Activated T-helper 2 cell treated with anti-CD3 and anti-CD28 coated beads, Interferon-gamma antibody, Interleukin-2, Interleukin-4, amounts not matched to agents 10 μg/mL and 5 μg/mL and 100 μg/mL, durations not matched to agents 14 hours and 24 hours and 36 hours (primary cell): ENCODE measurements at places on chromosomes 12 and 14. TPM values are rescaled to one million over a fixed set of nuclear protein-coding genes. Genes with fewer than 3 reads are reported as not detected.

DNA sequence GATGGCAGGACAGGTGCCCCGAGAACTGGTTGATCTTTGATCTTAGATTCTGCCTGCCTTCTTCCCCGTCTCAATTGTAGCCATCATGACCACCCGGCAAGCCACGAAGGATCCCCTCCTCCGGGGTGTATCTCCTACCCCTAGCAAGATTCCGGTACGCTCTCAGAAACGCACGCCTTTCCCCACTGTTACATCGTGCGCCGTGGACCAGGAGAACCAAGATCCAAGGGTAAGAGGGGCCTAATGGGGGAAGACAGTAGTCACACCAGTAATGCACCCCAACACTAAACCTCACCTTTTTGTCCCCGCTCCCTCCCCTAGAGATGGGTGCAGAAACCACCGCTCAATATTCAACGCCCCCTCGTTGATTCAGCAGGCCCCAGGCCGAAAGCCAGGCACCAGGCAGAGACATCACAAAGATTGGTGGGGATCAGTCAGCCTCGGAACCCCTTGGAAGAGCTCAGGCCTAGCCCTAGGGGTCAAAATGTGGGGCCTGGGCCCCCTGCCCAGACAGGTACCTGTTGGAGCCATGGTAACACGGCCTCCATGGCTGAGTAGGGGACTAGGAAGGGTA, 556 bp downstream of the TROAP start:
- no peak for DNase-seq

GRCh38 chr14:68574906-68575305, 218.0 kb downstream of the ZFP36L1 start:
- no peak for DNase-seq

Gene APOLD1
- 5.3 and 6.0 TPM in 2 replicates for total RNA-seq

- no peak for DNase-seq
Observed at GRCh38 chr12:1429980-1430379, 164.4 kb downstream of the FBXL14 start.

GRCh38 chr12:106774808-106775524, 484 bp downstream of the RIC8B start:
- DNase-seq = peak; percentile 15

Gene TMEM30B
- total RNA-seq = 0.46 and 0.66 TPM in 2 replicates

Gene STXBP6
- not detected in 2 replicates for total RNA-seq

DNA sequence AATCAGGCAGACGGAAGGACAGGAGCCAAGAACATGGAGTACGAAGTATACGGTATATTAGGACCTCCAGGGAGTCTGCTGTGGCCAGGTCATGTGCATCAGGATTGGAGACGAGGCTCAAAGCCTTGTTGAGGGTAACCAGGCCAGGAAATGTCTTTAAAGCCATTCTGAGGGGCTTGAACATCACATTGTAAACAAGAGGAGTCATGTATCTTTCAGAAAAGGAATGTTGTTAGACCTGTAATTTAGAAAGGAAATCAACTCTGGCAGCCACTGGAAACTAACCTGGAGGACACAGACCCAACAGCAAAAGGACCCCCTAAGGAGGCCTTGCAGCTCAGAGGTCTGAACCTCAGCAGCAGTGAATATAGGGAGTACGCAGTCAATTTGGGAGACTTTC, 7.5 kb downstream of the MAP3K9 start:
- no peak for DNase-seq

GRCh38 chr14:33979613-33980276, 28.9 kb upstream of the EGLN3 start:
- no peak for DNase-seq

DNA sequence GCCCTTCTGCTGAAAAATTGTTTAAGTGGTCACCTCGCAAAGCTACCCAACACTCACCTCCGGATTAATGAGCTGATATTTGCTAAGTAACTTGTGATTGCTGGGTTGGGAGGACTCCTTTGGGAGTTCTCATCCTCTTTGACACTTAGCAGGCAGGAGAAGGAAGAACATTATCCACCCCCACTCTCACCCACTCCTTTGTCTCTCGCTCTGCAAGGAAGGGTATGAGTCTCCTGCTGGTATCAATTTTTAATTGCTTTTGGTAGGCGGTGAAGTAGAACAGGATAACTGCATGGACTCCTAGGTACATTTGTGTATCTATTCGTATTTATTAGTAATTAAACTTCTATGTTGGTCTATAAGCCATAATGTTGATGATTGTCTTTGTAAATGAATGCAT, 6.9 kb upstream of the ABHD12B start:
- no peak for DNase-seq

Gene WNK1
- 146 and 157 TPM in 2 replicates for total RNA-seq

DNA sequence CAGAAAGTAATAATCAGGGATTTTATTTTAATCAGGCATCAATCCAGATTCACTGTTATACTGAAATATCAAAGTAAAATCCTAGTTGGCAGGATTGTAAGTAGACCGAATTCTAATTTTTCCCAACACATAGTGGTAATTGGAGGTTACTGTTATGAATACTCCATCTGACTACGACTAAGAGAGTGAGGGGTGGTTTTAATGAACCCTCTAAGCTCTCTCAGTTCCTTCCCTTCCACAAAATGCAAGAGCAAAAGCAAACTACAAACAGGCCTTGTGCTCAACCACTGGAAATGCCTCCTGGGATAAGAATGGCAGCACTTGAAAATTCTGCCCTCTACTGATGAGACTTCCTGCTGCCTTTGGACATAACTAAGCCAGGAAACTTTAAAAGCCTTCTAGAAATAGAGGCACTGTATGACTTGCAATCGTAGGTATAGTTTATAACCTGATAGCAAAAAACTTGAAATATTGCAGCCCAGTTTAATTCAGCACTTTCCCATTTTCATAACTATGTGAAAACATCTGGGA, 184.8 kb downstream of the SLC16A7 start:
- DNase-seq = no peak

Gene MYH7
- total RNA-seq = 0.02 TPM in 1 of 2 replicates, not detected in the other

- no peak for DNase-seq
Observed at GRCh38 chr12:65098364-65098763, 22.7 kb downstream of the WIF1 start.

Gene CCDC177
- 0.05 TPM in 1 of 2 replicates, not detected in the other for total RNA-seq

GRCh38 chr12:131063960-131064359, 110.3 kb downstream of the ADGRD1 start:
- DNase-seq = no peak

GRCh38 chr12:98090731-98091130, 424.7 kb upstream of the TMPO start:
- no peak for DNase-seq

Gene FLVCR2
- 3.2 and 5.9 TPM in 2 replicates for total RNA-seq

Gene SIX1
- total RNA-seq = 0.30 and 0.48 TPM in 2 replicates

Gene FBLN5
- total RNA-seq = 6.2 and 6.4 TPM in 2 replicates

DNA sequence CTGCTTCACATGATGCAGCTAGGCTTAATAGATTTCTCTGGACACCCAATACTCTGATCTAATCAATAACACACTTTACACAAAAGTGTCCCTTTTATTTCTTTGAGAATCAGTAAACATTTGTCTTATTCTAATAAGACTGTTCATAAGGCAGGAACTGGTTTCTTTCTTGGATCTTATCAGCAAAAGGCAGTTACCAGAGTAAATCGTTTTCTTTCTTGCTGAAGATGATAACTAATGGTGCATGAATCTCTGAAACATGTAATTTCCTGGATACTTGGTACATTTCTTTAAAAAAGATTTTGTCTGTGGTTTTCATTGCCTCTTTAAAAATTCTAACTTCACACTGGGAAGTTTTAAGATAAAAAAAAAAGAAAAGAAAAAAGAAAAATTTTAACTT, 39.6 kb downstream of the WIF1 start:
- DNase-seq = no peak

- no peak for DNase-seq
Observed at GRCh38 chr12:52416795-52417194, 10.7 kb upstream of the KRT82 start.

DNA sequence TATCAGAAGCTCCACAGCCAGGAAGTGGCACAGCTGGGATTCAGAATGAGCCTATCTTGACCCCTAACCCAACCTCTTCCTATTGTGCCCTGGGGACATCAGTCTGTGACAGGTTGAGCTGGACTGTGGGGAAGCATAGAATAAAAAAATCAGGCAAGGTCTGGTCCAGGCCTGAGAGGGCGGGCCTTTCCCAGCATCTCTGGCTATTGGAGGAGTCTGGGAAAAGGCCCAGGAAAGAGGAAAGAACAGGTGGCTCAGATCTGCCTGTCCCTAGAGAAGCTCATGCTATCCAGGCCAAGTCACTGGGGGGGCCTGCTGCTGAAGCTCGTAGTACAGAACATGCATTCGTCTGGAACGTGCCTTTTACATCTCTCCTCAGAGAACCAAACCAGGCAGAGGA, 100.5 kb downstream of the PPM1H start:
- DNase-seq = no peak

GRCh38 chr14:90274808-90275457, 18.6 kb downstream of the PSMC1 start:
- no peak for DNase-seq

DNA sequence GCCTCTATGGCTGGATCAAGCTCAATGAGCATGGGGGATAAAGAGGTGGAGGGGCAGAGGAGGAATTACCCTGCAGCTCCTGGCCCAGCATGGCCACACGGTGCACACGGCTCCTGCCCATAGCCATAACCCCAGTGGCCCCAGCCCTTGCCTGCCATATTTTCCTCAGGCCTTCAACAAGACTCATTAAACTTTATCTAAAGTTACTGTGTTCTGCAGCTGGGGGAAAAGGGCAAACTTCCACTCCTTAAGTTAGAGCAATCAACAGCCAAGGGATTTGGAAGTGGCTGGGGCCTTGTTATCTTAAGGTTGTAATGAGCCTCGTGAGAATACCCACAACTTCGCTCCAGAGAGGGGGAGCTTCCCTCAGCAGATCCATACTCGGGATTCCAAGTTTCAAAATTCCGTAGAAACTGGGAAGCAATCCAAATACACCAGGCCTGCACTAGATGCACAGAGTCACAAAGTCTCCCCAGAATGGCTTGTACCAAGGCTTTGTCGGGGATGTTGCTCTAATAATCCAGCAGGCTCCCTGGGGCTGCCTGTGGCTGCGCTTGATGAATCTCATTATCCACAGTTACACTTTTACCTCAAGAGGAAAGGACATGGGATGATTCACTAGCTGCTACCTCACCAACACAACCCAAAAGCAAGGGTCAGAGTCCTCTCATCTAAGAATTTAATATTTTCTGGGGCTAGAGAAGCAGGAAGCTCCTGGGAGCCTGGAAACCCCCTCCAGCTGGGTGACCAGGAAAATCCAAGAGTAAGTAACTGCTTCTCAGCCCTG, 13.0 kb upstream of the OR6J1 start:
- no peak for DNase-seq

- DNase-seq = no peak
Observed at GRCh38 chr14:65071544-65071943, 30.8 kb downstream of the MAX start.

DNA sequence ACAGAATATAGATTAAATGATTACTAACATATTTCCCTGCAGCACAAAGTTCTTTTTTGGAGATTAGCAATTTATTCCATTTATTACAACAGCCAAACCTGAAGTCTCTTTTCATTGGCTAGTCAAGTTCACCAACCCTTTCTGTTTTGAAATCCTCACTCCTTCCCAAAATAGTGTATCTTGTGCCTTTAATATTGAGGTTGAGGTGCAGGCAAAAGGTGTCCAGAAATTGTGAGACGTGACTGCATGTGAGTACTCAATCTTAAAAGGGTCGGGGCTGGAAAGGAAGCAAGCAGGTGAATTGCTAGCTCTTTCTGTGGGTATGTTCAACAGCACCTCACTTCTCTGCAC, 11.1 kb upstream of the FOXN3 start:
- DNase-seq = no peak

DNA sequence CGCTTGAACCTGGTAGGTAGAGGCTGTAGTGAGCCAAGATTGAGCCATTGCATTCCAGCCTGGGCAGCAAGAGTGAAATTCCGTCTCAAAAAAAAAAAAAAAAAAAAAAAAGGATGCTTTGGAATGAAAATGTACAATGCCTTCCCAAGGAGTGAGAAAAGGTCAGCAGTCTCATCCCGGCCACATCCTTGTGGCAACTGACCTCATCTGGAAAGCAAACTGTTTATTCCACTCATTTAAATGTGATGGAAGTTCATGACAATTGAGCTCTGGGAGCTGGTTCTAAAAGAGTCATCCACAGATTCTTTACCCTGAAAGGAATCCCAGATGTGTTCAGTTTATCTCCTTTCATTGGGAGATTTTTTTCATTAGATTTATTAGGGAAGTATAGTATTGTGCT, 19.4 kb upstream of the LIMA1 start:
- no peak for DNase-seq

DNA sequence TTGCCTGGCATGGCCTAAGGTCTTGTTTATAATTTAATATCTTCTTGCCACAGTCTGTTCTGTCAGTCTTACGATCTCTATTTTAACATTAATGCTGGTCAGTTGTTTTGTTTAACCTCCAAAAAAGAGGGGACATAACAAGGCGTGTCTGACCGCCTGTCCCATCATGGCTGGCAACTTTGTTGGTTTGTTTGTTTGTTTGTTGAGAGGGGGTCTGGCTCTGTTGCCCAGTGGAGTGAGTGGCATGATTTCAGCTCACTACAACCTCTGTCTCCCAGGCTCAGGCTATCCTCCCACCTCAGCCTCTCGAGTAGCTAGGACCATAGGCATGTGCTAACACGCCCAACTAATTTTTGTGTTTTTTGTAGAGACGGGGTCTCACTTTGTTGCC, 36.1 kb upstream of the ITPR2 start:
- DNase-seq = no peak

DNA sequence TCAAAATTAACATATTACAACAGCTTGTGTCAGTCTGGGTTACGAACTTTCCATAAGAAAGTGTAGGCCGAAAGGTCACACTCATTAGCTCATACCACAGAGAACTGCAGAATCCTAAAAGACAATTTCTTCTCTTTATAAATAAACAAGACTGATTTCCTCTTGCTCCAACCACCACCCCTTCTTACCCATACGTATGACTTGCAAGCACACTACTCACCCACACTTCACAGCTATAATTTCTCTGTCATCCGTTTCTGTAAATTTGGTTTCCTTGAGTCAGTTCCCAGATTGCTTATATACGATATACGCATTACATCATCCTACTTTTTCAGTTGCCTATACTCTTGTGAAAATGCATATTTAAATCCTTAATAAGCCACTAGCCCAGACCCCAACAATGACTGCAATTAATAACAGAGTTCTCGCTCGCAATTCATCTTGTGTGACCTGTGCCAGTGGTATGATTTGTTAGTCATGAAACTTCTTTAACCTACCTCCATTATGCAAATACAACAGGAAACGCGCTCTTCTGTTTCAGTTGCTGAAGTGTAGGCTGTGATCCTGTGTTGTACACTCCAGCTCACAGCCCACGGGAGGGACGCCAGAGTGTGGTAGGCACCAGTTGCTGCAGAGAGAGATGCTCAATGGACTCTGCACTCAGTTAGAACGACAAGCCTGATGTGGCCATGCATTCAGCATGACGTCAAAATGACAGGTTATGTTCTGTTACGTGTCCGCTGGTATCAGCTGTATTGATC, 417.6 kb downstream of the PDZRN4 start:
- DNase-seq = no peak

Gene MMP19
- total RNA-seq = not detected in 2 replicates

Gene DACT1
- 6.6 and 7.8 TPM in 2 replicates for total RNA-seq

- DNase-seq = no peak
Observed at GRCh38 chr12:49138587-49138986, 7.4 kb upstream of the TUBA1B start.
